Activated CD4-positive, alpha-beta memory T cell treated with anti-CD3 and anti-CD28 coated beads, Interleukin-2, amount 10 ng/mL, durations not matched to agents 7 days and 5 days (primary cell): ENCODE measurements at places on chromosomes 6 and 20.

DNA sequence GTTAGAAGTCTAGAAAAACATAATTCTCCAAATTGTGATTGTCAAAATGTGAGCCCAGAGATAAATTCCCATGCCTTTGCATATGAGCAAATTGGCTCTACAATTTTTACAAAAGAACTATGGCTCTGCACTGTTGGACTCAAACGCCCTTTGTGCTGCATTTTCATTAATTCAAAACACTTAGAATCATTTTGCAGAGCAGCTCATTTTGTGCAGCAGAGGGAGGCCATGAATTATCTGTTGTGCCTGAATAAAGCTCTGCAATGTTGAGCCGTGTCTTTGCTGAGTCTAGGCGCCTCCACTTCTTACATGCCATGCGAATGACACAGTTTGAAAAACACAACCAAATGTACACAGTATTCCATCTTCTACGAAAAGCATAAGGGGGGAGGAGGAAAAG is 230.2 kb downstream of the PRKN start:
- DNase-seq = no peak

GRCh38 chr6:64680446-64680845 is 1026.6 kb downstream of the EYS start:
- DNase-seq = no peak

DNA sequence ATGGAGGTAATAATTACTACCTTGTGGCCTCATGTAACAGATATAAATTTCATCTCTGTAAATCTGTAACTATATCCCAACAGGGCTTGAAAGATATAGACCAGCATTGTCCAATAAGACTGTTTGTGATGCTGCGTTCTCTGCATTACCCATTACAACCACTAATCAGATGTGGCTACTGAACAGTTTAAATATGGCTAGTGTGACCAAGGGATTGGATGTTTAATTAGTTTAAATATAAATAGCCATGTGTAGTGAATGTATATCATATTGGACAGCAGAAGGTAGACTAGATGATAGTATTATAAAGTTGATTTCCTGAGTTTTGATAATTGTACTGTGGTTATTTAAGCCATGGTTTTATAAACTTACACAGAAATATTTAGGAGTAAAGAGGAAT is 27.8 kb upstream of the JAG1 start:
- DNase-seq = no peak

DNA sequence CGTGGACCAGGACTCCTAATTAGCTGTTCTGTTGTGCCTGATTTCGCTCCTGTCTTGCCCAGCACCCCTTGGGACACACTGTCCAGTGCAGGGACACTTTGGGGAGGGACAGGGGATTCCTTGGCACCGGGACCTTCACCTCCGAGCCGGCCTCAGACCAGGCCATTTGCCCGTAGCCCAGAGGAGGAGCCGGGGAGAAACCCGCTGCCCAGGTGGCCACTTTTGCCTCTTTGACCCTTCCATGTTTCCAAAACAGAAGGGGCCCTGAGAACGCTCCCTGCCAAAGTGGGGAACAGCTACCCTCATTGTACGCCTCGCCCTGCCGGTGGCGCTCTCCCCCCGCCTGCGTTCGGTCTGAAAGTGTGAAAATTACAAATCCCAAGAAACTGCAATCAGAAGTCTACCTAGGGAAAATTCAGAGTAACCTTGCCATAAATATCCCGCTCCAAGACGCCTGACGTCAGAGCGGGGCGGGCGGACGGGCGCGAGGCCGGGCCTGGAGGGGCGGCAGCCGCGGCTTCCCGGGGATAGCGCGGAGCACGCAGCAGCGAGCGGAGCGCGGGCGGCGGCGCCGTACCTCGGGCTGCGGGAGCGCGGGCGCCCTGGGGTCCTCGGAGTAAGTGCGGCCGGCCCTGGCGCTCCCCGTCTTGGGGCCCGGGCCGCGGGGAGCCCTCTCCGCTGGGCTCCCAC is at the start of gene DAAM2:
Gene DAAM2, plus strand, starts transcription at position 527 of the 690 bp plus-strand sequence. CDS start 63,927 bp downstream, outside the sequence.
- DNase-seq = no peak

DNA sequence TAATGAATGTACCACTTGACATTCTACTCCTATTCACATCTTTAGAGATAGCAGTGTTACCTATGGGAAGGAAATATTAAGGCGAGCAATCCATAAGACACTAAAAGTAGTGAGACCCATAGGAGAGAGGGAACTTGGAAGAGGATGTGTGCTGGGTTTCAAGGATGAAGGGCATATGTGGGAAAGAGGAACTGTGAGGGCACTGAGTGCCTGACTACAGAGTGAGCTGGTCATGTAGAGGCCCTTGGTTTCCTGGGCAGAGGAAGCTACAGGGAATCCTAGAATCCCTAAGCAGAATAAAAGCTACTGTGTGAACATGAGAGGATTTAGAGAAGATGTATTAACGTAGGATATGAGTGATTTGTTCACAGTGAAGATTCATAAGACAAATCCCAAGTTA is 262.8 kb downstream of the FARS2 start:
- DNase-seq = no peak

DNA sequence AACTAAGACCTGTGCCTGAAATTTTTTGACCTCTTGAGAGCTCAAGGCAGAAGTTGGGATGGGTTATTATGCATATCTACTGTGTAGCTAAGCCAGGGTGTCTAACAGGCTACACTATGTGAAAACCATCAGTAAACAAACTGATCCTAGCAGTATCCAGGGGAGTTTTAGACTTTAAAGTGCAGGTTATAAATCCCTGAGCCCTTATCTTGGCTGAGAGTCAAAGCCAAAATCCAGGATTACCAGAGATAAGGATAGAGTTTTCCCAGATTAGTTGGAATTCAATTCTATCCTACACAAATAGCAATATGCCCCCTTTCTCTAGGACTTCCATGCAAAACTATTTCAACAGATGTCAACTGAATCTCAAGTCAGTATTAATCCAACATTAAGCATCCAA is 1229.7 kb downstream of the GRIK2 start:
- DNase-seq = no peak

DNA sequence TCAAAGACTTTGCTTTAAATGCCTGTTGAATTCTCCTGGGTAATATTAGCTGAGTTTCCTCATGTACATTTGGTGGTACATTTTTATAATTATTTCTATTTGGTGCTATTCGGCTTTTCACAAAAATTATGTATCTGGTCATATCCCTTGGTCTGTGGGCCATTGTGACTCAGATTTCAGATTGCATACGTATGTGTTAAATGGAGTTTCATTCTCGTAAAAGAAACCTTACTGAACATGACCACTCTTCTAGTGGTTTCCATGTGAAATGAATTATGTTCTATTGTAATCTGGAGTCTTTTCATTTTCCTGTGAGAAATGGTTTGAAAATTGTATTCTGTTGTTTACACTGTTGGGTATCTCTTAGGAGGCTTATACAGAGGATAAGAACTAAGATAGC is 386.2 kb upstream of the FLRT3 start:
- no peak for DNase-seq

GRCh38 chr6:109118337-109118736 is 23.0 kb downstream of the CEP57L1 start:
- no peak for DNase-seq

DNA sequence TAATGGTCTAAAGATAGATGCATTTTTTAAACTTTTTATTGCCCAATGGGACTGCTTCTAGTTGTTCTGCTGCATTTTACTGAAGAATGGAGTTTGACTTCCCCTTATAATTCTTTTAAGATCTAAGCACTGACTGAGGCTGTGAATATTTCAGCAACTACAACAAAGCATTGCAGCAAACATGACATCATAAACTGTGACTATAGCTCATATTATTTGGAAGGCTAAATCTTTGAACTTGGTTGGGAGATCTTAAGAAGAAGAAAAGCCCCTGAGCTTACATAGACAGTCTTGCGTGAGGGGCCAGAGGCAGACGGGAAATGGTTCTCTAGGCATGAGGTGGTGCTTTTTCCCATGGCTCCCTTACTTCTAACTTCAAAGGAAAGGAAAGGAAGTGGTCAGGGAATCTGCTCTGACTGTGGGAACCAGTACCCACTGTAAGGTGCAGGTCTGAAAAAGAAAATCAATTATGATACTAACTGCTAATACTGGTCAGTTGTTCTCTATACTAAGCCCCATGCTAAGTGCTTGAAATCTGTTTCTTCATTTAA is 14.8 kb downstream of the HEY2 start:
- no peak for DNase-seq

DNA sequence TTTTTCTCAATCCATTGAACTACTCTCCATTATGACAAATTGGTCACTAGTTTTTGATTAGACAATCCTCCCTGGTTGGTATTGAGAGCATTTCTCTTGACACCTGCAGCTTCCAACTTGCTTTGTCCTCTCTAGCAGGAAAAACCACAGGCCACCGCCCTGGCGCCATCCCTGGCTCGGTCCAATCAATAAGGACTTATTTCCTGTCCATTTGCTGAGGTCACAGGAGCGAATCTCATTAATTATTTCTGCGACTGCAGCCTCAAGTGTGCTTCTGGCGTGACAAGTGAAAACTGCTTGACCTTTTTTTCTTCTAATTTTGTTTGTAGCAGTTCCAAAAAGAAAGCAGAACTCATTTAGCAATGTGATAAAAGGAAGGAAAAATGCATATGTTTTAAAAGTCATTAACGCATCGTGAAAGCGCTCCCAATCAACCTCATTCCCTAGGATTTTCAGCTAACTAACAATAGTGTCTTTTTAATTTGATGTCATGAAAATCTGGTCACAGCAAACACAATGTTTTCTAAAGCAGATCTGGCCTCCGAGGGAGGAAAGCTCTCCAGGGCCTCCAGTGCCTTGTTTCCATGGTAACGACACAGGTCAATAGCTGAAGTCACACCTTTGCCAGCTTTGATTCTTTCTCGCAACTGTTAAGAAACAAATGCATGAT is 39.0 kb upstream of the BEND3 start:
- DNase-seq = no peak

DNA sequence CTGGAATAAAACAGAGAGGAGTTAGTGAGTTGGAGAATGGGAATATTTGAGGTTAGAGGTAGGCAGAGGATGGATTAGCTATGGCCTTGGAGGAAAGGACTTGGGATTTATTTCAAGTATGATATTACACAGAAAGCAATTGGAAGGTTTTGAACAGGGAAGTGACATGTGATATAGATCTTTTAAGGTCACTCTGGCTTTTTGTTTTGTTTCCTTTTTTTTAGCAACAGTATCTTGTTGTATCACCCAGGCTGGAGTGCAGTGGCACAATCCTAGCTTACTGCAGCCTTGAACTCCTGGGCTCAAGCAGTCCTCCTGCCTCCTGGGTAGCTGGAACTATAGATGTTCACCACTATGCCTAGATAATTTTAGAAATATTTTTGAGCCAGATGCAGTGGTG is 190.3 kb downstream of the UTRN start:
- DNase-seq = no peak

- no peak for DNase-seq
Measured at GRCh38 chr20:1934156-1934555, 38.9 kb downstream of the SIRPA start.

- DNase-seq = peak; percentile 34
Measured at GRCh38 chr6:170378502-170378901, 71.9 kb downstream of the FAM120B start.

DNA sequence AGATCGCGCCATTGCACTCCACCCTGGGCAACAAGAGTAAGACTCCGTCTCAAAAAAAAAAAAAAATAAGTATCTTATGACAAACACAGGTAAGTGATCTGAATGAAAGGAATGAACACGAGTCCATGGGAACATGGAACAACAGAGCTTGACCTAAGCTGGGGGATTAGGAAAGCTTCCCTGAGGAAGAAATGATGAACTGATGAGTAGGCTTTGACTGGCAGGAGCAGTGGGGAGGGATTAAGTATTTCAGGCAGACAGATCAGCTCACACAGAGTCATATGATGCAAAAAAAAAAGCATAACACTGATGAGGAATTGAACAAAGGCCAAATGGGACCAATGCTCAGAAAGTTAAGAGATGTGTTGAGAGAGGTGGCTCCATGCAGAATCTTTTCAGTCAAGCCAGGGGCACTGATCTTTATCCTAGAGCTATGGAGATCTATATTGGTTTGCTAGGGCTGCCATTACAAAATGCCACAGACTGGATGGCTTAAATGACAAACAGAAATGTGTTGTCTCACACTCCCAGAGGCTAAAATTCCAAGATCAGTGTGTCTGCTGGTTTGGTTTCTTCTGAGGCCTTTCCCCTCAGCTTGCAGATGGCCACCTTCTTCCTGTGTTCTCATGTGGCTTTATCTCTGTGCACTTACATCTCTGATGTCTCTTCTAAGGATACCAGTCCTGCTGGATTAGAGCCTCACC is 85.6 kb downstream of the ANKRD6 start:
- DNase-seq = no peak

- DNase-seq = no peak
Measured at GRCh38 chr6:75849329-75850025, 100.4 kb downstream of the MYO6 start.

DNA sequence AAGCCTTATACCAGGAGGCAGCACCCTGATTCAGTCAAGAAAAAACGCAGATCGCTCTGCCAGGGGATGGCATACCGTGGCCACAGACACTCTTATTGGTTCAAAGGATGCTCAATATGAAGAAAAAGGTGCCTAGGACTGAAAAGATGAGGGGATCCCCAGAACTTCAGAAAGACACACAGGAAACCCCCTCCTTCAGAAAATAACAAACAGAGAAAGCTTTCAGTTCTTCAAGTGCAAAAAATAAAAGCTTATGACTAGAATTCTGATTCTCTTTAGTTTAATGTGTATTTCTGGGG is 17.7 kb upstream of the MYB start:
- DNase-seq = peak; percentile 61

DNA sequence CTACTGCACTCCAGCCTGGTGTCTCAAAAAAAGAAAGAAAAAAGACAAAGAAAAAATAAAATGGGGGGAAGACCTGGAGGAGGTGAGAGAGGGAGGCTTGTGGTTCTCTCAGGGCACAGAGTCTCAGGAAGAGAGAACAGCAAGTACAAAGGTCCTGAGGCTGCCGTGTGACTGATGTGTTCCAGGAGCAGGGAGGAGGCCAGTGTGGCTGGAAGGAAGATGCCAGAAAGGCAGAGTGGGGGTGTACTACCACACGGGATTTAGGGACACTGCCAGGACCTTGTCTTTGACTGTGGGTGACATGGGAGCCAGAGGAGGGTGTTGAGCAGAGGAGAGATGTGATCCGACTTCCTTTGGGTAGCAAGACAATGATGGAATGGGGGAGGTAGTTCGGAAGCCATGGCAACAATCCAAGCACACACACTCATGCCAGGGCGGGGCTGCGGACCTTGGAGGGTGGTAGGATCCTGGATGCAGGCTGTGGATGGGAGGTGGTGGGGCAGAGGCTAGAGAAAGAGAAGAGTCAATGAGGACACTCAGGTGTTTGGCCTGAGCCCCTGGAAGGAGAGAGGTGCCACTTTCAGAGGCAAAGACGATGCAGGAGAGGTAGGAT is 136.4 kb upstream of the PTPN1 start:
- no peak for DNase-seq

DNA sequence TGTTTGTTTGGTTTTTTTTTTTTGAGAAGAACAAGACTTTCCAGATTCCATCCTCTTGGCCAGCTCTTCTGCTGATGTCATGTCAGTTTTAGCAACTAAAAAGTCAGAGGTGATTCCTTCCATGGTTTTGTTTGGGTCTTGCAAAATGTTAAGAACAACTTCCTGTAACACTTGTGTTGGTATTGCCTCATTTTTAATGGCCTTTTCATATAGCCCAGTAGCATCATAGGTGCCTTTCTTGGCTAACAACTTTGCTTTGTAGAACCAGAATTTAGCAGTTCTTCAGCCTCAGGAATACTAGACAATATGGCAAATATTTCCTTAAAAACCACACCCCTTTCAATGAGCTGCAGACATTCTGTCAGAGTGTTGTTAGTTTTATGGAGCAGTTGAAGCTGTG is 99.5 kb upstream of the SIRPG start:
- no peak for DNase-seq

- peak; percentile 67 for DNase-seq
Measured at GRCh38 chr20:25750765-25751696, 54.4 kb upstream of the ZNF337 start.

GRCh38 chr20:42688576-42688975 is 501.1 kb downstream of the PTPRT start:
- no peak for DNase-seq
